ENCODE measurements at places on chromosomes 2 and 18. TPM values are rescaled to one million over a fixed set of nuclear protein-coding genes. Genes with fewer than 3 reads are reported as not detected.

- H3K27me3 ChIP-seq: no peaks in the 10 kb centered on the region
- no peak for DNase-seq
- H3K4me1 ChIP-seq: peaks cover 9% of the 10 kb centered on the region
- H3K4me3 ChIP-seq: no peak overlapping the region
Measured at GRCh38 chr2:45993476-45993991, 303.7 kb upstream of the EPAS1 start.

Gene STRN
- 32.8 TPM for total RNA-seq

DNA sequence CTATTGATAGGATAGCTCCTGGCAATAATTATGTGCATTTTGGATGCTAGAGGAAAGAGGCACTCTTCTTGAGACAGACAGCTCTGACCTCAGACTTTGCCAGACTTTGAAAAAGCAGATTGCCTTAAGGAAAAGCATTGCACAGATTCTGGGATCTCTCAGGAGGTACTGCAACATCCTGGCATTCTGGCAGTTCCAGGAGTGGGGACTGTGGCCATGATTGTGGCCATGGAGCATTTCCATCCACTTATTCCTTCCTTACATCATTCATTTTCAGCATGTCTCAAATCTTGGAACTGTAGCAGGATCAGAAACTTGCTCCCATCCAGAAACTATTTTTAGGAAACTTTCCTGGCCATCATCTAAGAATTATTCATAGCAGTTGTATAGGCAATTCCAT lies 144.9 kb upstream of the FOSL2 start:
- DNase-seq: no peak
- H3K27me3 ChIP-seq: no peaks in the 10 kb centered on the region
- H3K27ac ChIP-seq: no peak overlapping the region
- no peaks in the 10 kb centered on the region for H3K36me3 ChIP-seq

- DNase-seq: no peak
- no peak overlapping the region for H3K27ac ChIP-seq
- no peaks in the 10 kb centered on the region for H3K36me3 ChIP-seq
- no peaks in the 10 kb centered on the region for H3K27me3 ChIP-seq
- no peak overlapping the region for H3K4me3 ChIP-seq
Measured at GRCh38 chr2:138879931-138880330, 99.7 kb upstream of the NXPH2 start.

DNA sequence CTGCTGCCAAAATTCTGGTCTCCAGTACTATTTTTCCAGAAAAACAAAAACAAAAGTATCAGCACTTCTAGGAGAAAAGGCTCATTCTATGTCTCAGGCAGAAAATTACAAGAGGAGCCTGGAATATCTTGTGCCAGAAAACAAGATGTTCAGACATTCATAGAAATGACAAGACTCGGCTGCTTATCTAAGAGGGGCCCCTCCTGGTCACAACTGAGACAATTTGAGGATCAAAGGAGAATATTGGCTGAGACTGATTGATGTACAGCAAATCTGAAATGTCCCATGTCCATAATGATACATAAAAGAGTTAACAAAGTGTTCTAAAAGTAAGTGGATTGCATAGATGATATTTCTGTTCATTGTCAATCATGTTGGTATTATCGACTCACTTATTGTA lies 2.4 kb upstream of the RPS7 start:
- H3K27me3 ChIP-seq: no peaks in the 10 kb centered on the region
- peaks cover 14% of the 10 kb centered on the region for H3K36me3 ChIP-seq
- H3K4me1 ChIP-seq: peaks cover 30% of the 10 kb centered on the region
- H3K4me3 ChIP-seq: no peak overlapping the region

DNA sequence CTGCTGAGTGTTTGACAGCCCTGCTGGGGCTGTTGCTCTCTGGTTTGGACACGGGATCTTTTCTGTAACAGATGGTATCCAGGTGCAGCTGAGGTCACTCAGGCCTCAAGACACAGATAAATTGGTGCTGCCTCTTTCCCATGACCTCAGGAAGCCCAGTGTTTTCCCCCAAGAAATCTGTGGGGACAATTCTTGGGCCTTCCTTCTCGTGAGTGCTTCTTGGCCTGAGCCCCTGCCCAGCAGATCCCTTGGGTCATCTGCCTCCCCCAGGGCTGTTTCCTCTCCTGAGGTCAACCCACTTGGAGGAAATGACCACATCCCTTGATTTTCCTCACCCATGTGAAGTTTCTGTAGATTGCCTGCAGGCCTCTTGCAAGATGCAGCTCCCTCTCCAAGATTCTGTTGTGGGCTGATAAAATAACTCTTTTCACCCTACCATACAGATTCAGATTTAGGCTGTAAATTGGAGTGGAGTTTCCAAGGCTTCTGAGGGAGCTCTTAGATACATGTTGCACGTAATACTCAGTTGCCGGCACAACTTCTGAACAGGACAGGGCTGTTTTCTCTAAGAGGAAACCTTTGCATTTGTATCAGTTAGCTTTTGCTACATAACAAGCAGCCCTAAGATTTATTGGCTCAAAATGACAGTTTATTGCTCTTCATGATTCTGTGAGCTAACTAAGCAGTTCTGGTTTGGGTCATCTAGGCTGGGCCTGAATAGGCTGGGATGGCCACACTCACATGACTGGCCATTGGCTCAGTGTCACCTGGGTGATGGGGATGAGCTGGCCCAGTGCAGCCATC lies 13.1 kb downstream of the ZAP70 start:
- H3K36me3 ChIP-seq: no peaks in the 10 kb centered on the region
- H3K27ac ChIP-seq: no peak overlapping the region
- no peaks in the 10 kb centered on the region for H3K27me3 ChIP-seq
- H3K4me1 ChIP-seq: no peaks in the 10 kb centered on the region

- peak overlapping the region; percentile 83 for H3K27ac ChIP-seq
- H3K36me3 ChIP-seq: no peaks in the 10 kb centered on the region
- H3K4me3 ChIP-seq: no peak overlapping the region
- no peak for DNase-seq
- peaks cover 4% of the 10 kb centered on the region for H3K4me1 ChIP-seq
- no peaks in the 10 kb centered on the region for H3K27me3 ChIP-seq
Measured at GRCh38 chr2:20439503-20439902, 7.4 kb upstream of the RHOB start.

Gene NGEF
- total RNA-seq: 0.79 TPM

- DNase-seq: no peak
- no peaks in the 10 kb centered on the region for H3K27me3 ChIP-seq
- H3K27ac ChIP-seq: no peak overlapping the region
- no peaks in the 10 kb centered on the region for H3K36me3 ChIP-seq
- H3K4me3 ChIP-seq: no peak overlapping the region
Measured at GRCh38 chr2:235920216-235920865, 247.8 kb downstream of the GBX2 start.

Gene NYAP2
- 0.16 TPM for total RNA-seq

Measured in spleen (tissue), 13 donors.